ENCODE measurements at places on chromosomes 3 and 15. TPM values are rescaled to one million over a fixed set of nuclear protein-coding genes. Genes with fewer than 3 reads are reported as not detected.

The MESP2 gene
- total RNA-seq: not detected

DNA sequence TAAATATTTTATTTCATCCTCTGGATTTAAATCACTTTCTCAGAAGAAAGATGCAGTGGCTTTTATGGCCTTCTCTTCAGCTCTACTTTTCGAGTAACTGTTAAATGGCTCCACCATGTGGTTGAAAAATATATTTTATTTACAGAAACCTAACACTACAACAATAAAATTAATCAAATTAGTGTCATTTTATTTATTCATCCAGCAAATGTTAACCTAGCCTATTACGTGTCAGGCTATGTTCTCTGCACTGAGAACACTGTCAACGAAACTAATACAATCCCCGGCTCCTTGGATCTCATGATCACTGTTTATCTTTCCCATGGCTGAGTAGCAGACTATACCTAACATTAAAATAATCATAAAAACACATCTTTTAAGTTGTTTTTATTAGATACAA is 148.0 kb upstream of the OSTN start:
- no peak for DNase-seq

The SPESP1 gene
- 0.51 TPM for total RNA-seq

GRCh38 chr15:62047282-62047827 is 12.9 kb downstream of the VPS13C start:
- no peak for DNase-seq

GRCh38 chr3:61564395-61565059 is 3.2 kb downstream of the PTPRG start:
- peak; percentile 68 for DNase-seq

GRCh38 chr3:197428117-197428801 is 127.5 kb downstream of the BDH1 start:
- DNase-seq: peak; percentile 91

GRCh38 chr15:27479296-27480140 is 508.5 kb downstream of the GABRG3 start:
- DNase-seq: no peak

The ITIH3 gene
- not detected for total RNA-seq

The CAMP gene
- total RNA-seq: not detected

DNA sequence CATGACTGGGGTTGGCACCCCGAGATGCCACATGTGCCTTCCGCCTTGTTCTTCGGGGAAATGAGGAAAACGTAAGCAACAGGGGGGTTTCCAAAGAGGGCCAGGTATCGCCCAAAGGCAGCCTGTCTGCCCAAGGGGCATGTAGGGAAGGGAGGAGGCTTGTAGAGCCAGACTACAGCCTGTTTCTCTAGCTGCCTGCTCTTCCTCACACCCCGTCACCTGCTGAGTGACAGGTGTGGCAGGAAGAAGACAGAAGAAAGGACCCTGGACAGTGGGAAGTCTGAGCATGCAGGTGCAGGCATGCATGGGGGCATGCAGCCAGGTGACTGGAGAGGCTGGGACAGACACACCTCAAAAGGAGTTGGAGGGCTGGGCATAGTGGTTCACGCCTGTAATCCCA is 9.8 kb downstream of the PLA2G4E start:
- DNase-seq: no peak

The CPEB1 gene
- not detected for total RNA-seq

DNA sequence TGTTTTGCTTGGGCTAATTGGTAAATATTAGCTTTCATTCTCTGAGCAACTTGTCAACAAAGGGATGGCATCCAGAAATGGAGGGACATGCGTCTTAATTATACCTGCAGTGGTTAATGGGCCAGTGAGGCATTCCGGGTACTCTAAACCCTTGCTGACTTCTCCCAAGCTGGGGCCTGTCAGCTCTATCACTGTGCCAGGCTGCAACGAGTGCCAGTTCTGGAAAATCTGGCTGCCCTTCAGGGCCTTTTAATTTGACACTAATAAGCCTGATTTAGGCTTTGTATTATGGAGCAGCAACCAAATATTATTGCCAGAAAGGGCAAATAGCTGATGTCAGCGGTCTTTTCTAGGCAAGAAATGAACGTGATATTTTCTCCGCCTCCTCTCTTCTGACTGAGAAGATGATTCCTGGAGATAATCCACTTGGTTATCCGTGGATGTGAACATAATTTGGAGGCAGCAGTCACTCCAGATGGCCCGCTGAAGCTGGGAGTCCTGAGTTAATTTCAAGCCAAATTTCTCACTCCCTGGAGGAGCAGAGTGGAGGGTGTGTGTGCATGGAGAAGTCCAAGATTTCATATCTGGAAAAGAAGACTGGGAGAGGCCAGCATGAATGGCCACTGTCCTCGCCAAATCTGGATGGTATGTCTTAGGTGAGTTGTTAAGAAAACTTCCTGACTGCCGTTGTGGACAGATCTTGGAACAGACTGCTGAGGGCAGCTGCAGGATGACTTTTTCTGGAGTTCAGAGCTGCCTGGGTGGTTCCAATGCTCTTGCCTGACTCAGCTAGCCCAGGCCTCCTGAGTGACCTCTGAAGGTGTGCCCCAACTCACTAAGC is 44.4 kb upstream of the PSMD6 start:
- no peak for DNase-seq

GRCh38 chr3:108513961-108514360 is 3.6 kb upstream of the MYH15 start:
- DNase-seq: no peak

DNA sequence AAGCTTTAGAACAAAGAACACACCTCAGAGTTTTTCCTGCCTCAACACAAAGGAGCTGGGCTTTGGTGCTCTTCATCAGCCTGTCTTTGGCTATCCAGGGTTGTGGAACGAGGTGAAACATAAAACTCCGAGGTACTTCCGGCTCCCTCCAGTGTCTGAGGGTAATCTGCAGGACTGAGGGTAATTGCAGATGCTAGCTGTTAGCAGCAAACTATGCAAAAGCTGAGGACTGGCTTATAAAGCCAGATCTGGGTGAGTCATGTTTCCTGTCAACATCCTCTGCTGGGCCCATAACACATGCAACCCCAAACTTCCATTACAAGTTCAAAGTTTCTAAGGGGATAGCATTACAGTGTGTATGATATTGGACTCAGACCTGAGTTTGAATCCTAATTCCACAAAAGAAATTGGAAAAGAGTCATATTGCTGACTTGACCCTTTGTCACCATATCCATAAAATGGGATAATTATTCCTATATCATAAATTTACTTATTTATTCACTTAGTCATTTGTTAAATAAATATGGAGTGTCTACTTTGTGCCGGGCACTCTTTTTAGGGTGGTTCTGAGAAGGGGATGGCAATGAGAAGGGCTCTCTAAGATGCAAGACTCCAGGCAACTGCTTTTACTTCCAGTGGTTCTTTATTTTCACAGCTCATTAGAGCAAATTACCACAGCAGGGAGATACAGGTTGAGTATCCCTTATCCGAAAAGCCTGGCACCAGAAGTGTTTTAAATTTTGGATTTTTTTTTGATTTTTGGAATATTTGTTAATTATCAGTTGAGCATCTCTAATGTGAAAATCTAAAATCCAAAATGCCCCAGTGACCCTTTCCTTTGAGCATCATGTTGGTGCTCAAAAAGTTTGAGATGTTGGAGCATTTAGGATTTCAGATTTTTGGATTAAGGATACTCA is 9.5 kb upstream of the TRIM69 start:
- peak; percentile 95 for DNase-seq

DNA sequence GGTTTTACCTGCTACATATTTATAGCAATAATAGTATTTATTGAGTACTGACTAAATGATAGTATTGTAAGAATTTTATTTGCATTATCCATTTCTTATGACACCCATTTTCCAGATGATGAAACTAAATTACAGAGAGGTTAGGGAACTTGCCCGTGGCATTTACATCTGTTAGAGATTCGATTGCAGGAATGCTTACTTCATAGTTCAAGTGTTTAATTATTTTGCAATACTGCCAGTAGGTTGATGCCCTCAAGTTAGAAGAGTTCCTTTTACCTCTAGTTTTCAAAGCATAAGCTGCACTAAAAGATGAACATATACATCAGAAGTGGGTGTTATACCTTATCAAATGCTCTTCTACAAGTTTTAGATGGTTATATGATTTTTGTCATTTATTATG is 362.8 kb upstream of the RGMA start:
- no peak for DNase-seq
